Activated CD4-positive, alpha-beta T cell treated with anti-CD3 and anti-CD28 coated beads, Interleukin-2, Interleukin-4, amounts not matched to agents 100 ng/mL and 50 ng/mL, durations not matched to agents 16 hours and 8 hours (primary cell): ENCODE measurements at places on chromosomes 2 and 18.

GRCh38 chr2:32484937-32485336 is 128.1 kb downstream of the BIRC6 start:
- DNase-seq, result no peak

GRCh38 chr2:235265348-235265965 is 228.4 kb upstream of the AGAP1 start:
- DNase-seq, result no peak

GRCh38 chr2:114698520-114698919 is 256.1 kb downstream of the DPP10 start:
- no peak for DNase-seq

DNA sequence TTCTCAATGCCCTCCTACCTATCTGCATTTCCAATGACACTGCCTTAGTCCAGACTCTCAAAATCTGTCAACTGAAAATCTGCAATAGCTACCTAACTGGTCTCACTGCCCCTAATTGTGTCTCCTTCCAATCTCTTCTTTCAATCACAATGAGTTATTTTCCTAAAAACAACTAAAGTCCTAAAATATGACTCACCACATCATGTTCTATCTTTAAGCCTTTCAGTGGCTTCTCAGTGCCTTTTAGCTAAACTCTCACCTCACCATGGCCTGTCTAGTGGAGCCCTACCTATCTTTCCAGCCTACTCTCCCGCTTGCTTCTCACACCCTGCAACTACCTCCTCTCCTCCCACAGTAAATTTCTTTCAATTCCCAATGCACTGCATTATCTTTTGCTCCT is 220.9 kb upstream of the PKDCC start:
- DNase-seq, result no peak

DNA sequence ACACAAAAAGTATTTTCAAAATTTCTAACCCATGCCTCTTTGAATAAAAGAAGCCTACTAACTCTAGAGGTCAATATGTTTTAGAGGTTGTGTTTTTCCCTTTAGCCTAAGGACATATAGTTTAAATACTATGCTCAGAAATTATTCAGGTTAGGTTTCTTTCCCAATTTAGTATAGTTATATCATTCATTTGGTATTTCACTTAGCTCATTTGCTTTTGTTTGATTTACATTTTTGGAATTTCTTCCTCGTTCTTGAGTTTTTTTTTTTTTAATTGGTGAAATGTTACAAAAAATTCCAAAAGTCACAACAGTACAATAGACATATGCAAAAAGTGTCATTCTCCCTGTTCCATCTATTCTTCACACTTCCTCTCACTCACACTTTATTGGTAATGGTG is 371.3 kb upstream of the TNP1 start:
- no peak for DNase-seq

GRCh38 chr2:46601328-46601963 is 122.1 kb downstream of the TMEM247 start:
- DNase-seq, result no peak

DNA sequence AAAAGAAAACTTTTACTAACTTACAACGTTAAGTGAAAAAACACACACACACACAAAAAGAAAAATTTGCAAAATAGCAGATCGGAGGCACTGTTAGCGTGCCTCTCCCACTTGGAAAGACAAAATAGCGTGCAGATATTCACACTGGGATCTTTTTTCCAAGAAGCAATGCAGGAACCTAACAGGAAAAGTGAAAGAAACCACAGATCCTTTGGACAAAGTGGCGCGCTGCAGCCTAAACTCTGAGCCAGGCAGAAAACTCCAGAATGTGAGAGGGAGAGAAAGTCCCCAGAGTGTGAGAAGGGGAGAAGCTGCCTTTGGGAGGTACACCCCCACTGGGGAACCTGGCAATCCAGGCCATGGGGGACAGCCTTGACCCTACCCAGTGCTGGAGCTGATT is 70.7 kb upstream of the SERPINE2 start:
- no peak for DNase-seq

GRCh38 chr2:215356334-215356947 is 44.6 kb downstream of the ATIC start:
- no peak for DNase-seq

GRCh38 chr2:202072226-202072625 is 829 bp upstream of the KIAA2012 start:
- DNase-seq, result no peak

- no peak for DNase-seq
These were observed 66.2 kb downstream of the MAIP1 start for GRCh38 chr2:200021449-200022114.
